RWPE2 (cell line): ENCODE measurements at places on chromosomes 2 and 18.

- no peak for DNase-seq
Measured at GRCh38 chr2:23449831-23450331, 64.9 kb downstream of the KLHL29 start.

- no peak for DNase-seq
Measured at GRCh38 chr18:8966821-8967220, 135.7 kb upstream of the NDUFV2 start.

- no peak for DNase-seq
Measured at GRCh38 chr18:11379660-11380059, 229.7 kb upstream of the SLC35G4 start.

DNA sequence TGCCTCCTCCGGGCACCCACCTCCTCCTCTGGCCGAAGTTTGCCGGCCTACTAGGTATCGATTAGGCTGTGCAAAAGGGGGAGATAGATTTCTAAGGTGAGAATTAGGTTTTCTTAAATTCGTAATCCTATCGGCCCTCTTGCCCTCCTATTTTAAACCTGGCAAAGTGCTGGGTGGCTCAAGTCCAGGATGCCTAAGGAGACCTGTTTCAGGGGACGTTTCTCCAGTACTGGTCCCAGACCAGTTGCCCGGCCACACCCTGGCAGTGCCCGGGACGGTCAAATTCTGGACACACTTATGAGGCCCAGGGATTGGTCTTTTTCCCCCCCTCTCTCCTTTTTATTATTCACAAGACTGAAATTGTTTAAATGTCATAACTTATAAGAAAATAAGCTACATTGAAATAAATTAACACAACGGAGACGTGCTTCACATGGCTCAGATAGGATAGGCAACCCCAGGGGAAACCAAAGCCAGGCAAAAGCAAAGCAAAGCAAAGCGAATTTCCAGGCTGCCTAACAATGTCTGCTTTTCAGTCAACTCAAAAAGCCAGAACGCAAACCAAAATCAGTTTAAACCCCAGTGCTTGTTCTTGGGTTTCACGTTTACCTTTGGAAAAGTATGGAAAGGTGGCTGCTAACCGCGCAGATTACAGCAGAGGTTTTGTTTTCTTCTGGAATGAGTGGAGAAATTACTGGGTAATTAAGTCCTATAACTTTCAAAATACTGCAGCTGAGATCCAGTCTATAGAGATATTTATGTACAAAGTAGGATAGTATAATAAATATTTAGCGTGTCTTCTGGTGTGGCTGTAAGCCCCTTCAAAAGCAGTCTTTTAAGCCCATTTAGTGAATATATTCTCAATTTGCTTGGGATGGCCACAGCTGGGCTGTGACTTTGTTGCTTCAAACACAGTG, 3.0 kb downstream of the GBX2 start:
- no peak for DNase-seq

- no peak for DNase-seq
Measured at GRCh38 chr2:157420771-157421323, 23.0 kb downstream of the CYTIP start.

GRCh38 chr2:166284359-166284758, 91.4 kb downstream of the SCN9A start:
- DNase-seq = no peak

DNA sequence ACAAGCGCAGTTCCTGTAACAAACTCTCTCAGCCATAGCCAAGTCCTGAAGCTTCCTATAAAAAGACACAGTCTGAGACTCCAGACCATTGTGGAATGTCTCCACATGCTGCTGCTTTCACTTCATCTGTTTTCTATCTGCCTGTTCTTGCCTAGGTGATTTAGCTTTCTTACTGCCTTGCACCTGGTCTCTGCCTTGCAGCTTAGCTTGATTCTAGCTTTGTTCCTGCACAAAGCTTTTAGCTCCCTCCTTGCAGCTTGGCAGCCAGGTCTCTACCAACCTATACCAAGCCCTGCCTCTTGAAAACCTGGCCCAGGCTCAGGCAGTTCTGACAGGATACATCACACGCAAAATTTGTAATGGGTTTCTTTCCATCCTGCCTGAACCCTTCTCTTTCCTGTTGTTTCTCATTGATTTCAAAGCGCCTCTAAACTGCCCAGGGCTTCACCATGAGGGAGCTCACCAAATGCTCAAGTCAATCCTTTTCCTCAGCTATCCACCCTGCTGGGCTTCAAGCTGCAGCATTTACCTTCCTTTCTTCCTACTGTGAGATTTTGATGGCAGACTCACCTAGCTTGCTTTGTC, 941.3 kb upstream of the NXPH2 start:
- DNase-seq = no peak

DNA sequence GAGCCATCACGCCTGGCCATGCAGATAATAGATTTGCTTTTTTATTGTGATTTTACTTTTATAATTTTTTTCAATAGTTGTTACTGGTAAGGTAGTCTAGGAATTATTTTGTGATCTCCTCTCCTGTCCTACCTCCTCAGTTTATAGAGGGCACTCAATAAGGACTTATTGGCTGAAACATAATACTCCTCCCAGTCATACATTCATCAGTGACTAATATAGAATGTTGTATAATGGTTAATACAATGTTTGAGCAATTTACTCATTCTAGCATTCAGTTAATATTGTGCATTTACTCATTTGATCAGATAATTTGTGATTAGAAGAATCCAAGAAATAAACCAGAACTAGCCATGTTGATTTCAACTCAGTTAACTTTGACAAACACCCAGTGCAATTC, 25.8 kb upstream of the PPP3R1 start:
- no peak for DNase-seq

DNA sequence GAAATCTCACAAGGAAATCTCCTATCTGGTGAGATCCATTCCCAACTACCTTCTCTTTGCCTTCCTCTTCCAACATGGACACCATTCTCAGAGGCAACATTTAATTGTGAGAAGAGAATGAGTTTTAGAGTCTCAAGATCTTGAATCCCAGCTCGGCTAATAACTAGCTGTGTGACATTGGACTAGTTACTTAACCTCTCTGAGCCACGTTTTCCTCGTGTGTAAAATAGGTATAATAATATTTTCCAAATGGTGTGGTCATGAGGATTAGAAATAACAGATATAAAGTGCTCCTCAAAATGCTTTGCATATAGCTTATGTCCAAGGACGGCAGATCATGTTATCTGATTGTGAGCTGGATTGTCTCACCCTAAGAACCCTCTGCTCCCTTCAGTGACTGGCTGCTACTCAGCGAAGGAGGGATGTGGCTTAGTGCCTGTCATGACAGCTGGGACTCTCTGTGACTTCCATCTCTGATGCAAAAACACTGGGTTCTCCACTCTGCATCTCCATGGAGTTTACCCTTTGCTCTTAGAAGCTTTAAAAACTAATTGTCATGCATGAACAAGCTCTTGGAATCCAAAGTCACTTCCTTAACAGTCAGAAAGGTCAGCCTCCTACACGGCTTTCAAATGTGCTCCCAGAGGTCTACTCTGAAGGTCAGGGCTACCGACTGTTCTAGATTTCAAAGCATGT, 38.4 kb upstream of the MRPL19 start:
- DNase-seq = no peak

DNA sequence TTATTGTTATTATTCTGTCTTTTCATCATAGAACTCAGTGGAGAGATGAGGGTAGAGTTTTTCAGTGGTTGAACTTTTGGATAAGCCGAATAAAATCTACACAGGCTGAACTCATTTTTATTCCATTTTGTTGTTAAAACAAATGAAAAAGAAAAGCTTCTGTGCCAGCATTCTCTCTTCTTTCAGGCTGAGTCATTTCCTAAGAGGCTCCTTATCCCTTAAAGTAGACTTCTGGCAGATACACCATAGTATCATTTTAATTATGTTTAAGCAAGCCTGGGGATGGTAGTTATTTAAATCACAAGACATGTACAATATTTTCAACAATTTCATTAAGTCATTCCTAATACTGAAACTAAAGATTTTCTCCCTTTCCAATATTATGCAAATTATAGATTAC, 1364.0 kb upstream of the NRXN1 start:
- no peak for DNase-seq

DNA sequence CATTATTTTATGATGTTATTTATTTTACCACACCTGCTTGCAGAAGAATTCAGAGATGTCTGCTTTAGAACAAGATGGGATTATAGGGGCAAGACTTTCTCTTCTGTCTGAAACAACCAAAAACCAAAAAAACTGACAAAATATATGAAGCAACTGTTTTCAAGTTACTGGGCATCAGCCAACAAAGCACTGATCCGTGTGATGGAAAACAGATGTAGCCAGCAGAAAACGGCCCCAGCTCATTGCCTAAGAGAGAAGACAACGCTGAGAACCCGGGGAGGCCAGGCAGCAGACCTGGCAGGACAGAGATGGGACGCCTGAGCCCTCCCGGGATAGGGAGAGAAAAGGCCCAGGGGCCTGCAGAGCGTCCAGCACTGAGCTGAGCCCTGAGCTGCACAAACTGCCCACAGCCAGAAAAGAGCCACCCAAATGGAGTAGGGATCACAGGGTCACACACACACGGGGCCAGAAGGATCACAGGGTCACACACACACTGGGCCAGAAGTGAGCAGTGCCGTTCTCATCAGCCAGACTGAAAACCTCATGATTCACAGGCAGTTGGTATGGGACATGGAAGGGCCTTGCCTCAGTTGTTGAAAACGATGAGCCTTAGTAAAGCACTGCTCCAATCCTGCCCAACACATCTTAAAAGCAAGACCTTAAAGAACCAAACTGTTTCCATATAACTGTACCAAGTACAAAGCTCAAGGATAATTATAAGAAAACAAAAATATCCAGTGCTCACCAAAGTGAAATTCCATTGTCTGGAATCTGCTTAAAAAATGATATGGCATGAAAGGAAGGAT, 12.1 kb downstream of the PXDN start:
- no peak for DNase-seq

DNA sequence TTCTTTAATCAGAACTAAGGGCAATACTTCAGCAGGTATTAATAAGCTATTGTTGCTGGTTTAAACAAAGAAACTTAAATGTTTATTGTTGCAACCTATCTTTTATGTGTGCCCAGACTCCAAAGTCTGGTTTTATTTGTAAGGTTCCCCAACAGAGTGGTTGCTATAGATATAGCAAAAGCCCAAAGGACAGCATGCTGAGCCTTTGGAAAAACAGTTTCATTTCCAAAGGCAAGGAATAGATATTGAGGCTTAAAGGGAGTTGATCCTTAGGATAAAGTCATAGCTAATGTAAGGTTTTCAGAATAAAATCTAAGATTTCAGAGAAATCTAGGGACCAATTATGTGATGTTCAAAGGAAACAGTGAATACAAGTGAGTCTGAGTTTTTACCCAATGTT, 413.2 kb upstream of the SLC14A2 start:
- DNase-seq = no peak

DNA sequence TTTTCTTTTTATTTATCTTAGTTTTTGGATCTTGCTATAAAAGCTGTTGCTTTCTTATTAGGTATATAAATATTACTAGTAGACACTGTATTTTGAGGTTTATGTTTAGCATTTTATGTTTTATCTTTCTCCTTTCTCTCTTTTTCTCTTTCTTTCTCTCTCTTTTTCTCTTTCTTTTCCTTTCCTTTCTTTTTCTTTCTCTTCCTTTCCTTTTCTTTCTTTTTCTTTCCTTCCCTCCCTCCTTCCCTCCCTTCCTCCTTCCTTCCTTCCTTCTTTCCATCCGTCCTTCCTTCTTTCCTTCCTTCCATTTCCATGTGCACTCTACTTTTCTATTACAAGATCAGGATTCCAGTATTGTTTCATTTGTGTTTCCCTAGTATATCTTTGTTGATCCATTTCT, 814.8 kb downstream of the KCNJ3 start:
- no peak for DNase-seq

GRCh38 chr2:31239593-31240177, 5.7 kb downstream of the EHD3 start:
- DNase-seq = no peak

- DNase-seq = no peak
Measured at GRCh38 chr2:26700078-26700477, 7.6 kb downstream of the KCNK3 start.

- DNase-seq = no peak
Measured at GRCh38 chr2:119316066-119316465, 50.6 kb downstream of the C2orf76 start.

GRCh38 chr2:126893153-126893552, 5.5 kb upstream of the TEX51 start:
- no peak for DNase-seq

GRCh38 chr18:59033359-59033758, 106.3 kb upstream of the SEC11C start:
- DNase-seq = no peak

DNA sequence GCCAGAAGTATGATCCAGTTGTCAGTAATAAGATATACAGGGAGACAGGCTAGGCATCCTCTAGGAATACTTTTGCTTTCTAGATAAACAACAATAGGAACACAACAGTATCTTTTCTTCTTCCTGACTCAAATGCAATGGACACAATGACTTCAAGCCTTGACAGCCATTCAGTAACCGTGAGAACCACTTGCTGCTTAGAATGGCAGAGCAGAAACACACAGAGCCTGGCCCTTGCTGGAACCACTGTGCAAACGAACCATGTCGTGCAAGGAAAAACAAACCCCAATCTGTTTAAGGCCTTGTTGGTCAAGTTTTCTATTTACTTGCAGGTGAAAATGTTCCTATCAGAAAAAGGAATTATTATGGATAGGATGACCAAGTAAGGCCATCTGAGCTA, 18.8 kb downstream of the TRIP12 start:
- DNase-seq = no peak
